Stimulated activated CD8-positive, alpha-beta memory T cell treated with anti-CD3 and anti-CD28 coated beads, Interleukin-7, amount 100 ng/mL, for 1 hour (primary cell): ENCODE measurements at places on chromosomes 3 and 15.

- no peak for DNase-seq
Observed at GRCh38 chr3:17753632-17753992, 11.2 kb upstream of the TBC1D5 start.

DNA sequence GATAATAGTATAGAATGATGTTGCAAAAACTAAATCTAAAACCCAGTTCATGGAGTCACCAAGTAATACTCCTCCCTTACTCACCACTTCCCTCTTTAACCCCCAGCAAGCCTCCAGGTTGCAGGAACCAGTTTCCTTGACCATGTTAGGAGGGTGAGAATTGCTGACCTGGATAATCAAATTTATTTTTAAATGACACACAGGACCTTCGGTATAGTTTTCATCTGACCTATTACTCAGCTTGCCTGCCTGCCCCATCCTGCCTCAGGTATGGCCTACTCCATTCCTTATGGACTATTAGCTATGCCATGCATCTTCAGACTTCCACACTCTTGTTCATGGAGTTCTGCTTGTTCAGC is 883 bp downstream of the RTP4 start:
- no peak for DNase-seq

GRCh38 chr3:88132894-88133293 is 16.9 kb upstream of the C3orf38 start:
- no peak for DNase-seq

DNA sequence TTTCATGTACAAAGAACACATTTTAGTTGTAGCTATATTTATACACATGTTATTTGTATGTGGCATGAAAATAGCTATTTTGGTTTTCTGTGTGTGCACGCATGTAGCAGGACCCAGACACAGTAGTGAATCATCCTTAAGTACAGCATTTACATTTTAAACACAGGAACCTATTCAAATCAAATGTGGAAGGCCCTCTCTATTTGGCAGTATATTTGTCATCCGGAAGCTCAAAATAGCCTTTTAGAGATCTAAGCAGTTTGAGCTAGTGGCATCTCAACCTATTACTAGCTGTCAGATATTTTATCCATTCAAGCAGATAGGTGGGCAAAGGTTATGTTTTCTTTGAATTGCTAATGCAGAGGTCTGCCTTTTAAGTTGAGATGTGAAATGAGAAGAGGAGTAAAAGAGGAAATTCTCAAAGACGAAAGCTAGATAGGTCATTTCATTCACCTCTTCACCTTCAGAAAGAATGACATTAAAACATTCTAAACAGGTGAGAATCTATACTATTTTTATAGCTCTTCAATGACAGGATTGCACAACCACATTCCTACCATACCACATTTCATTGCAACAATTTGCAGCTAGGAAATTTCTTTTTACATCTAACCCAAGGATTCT is 46.3 kb upstream of the TIPARP start:
- no peak for DNase-seq

DNA sequence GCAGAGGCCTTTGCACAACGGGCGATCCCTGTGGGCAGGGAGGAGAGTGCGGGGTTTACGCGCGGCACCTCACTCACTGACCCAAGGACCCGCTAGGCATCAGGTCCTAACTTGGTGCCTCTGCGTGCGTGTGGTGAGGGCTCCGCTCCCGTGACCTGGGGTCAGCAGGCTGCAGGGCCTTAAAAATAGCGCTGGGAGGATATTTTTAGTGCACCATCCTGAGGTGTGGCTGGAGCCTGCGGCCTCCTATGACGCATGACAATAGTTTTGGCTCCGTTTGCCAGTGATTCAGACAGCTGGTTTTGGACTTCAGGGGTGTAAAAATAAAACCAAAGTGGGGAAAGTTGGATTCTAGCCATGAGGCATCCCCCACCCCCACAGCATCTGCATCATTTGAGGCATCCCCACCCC is 139.0 kb downstream of the FAM43A start:
- no peak for DNase-seq

DNA sequence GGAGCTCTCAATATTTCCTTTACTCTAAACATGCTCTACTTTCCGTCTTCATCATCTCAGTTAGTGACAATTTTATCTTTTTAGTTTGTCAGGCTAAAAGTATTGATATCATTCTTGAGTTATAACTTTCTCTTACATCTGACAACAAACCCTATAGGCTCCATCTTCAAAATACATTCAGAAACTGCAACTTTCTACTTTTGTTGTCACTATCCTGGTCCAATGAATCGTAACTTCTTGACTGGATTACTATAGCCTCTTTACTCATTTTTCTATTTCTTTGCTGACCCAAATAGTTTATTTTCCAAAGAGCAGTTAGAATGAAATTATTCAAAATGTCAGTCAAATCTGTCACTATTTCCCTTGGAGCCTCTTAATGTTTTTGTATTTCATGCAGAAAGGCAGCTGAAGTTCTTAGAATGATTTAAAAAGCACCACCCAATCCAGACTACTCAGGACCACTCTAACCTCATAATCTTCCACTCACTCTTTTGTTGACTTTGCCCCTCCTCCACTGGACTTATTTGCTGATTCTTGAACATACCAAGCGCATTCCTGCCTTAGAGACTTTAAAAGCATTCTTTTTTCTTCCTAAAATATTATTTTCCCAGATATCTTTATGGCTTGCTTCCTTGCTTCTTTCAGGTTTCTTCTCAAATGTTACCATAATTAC is 119.9 kb upstream of the CBLB start:
- DNase-seq, result no peak

GRCh38 chr15:39997031-39997430 is 42.0 kb downstream of the SRP14 start:
- no peak for DNase-seq

GRCh38 chr15:88911766-88912118 is 1.4 kb downstream of the MFGE8 start:
- no peak for DNase-seq

DNA sequence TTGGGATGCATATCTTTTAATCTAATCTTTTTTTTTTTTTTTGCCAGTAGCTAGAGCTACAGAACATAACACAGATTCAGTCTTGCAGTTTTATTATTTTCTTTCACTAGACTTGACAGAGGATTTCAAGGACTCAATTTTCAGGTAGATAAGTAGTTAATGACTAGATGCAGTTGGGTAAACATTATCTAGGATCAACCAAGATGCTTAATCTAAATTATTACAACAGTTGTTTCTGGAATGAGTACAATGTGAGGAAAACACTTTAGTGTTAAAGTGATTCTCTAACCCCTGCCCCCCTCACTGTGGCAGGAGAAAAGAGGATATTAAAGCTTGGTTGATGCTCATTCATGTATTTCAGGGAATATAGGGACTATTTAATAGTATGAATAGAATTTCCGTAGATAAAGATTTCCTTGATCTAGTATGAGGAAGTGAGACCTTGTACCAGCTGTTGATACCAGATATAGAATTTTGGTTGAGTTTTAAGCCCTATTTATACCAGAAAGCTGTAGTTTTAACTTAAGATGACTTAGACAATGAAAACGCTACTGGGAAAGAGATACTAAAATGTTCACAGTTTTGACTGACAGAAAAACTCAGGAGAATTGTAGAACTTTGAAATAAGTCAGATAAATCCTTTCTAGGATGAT is 389.0 kb upstream of the C2CD4B start:
- DNase-seq, result no peak

- DNase-seq, result no peak
Observed at GRCh38 chr3:58351920-58352319, 19.2 kb downstream of the PXK start.

GRCh38 chr3:171116365-171116764 is 89.8 kb upstream of the SLC2A2 start:
- no peak for DNase-seq

GRCh38 chr3:195171093-195171873 is 99.7 kb downstream of the XXYLT1 start:
- no peak for DNase-seq

DNA sequence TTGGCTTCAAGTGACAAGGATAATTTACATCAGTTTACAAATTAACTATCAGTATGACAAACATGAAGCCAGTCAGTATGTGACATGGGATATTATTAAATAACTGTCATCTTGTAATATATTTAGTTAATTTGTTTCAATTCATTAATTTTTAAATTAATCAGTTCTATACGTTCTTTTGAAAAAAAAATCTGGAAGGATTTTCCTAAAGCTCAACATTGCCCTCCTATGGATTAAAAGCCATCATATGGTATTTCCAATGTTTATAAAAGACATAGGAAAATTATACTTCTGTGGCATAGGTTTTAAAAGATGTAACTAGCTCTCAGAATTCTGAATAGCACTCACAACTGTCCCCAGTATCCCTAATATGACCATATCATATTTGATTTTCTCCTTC is 134.4 kb downstream of the PLOD2 start:
- DNase-seq, result no peak

DNA sequence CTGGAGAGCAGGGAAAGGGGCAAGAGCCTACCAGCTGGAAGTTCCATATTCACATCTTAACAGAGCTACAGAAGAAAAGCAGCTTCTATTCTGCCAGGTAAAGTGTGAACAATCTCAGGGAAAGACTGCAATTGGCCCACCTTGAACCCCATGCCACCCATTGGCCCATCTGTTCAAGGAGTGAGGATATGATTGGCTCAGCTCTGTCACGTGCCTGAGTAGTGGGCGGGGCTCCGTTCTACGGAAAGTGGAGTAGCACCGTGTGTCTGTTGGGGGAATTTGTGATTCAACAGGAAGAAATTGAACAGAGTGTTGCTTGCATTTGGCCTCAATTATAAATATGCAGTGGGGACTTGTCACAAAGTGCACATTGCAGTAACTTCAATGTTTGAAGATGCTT is 81.8 kb downstream of the MINAR1 start:
- no peak for DNase-seq

- no peak for DNase-seq
Observed at GRCh38 chr15:25478313-25478712, 39.5 kb upstream of the UBE3A start.

DNA sequence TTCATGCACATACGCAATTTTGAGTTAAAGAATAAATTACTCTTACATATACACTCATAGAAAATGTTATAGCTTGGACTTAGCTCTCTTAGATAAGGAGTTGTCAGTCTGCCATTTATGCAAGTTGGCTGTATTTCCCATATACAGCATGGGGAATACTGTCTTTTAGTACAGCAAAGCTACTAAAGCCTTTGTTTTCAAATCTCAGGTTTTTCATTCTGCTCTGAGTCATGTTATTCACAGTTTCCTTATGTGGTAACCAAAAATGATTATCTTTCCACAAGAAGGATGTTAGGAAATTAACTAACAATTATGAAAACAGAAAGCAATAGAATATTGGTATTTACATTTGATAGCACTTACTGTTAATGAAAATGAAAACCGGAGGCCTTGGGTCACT is 4.3 kb upstream of the TIPARP start:
- DNase-seq, result no peak

- no peak for DNase-seq
Observed at GRCh38 chr3:70631716-70632307, 319.4 kb upstream of the MDFIC2 start.

GRCh38 chr3:183252973-183253527 is at the start of gene B3GNT5:
B3GNT5 (plus strand) TSS chr3:183253253; CDS start chr3:183269799, 16,546 bp downstream.
- no peak for DNase-seq

- no peak for DNase-seq
Observed at GRCh38 chr15:25445412-25445811, 6.6 kb upstream of the UBE3A start.

DNA sequence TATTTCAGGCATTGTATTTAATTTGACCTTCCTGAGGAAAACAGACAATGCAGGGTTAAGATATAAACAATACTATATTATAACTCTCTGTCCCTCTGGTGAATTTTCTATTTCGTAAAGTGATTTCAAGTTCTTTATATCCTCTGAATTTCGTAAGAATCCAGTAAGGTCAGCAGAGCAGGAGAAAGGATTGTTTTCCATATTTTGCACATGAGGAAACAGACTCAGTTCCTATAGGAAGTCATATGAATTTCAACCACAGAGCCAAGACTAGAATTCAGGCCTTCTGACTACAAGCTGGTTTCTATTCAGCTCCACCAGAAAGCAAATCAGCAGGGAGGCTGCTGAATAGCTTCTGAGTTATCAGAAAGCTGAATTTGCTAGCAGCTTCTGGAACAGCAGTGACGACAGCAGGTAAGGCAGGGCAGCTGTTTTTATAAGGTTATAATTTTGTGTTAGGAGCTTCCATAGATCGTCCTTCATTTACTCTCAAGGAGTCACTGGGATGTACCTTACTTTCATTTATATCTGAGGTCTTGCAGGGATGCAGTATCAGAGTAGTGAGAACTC is 11.1 kb upstream of the PLAAT1 start:
- DNase-seq, result no peak
